Stomach (tissue), 19 donors: ENCODE measurements at places on chromosomes 12 and 14. TPM values are rescaled to one million over a fixed set of nuclear protein-coding genes. Genes with fewer than 3 reads are reported as not detected.

GRCh38 chr12:7667125-7667524 lies 1.4 kb upstream of the APOBEC1 start:
- peak; percentile 21 for DNase-seq

GRCh38 chr14:50421499-50421898 lies 24.8 kb upstream of the CDKL1 start:
- no peak for DNase-seq

DNA sequence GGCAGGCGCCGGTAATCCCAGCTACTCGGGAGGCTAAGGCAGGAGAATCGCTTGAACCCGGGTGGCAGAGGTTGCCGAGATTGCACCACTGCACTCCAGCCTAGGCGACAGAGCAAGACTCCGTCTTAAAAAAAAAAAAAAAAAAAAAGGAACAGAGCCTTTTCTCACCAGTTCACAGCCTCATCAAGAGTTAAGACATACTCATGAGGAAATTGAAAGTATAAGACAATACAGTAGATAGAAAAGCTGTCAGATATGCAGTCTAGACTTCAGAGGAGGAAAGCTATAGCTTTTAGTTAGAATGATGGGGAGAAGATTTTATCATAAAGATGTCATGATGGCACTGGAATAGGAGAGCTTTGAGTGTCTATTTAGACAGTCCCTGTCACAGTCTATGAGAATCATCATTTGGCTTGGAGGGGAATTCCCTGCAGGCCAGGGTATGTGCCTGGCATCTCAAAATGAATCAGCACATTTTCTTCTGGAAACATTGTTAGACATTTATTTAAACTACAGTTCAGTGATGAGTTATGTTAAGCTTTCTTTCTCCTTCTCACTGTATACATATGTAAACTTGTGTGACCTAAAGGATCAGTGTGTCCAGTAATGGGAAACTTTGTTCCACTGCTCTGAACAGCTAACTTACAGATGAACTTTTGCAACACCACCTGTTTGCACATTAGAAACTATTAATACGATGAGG lies 2.9 kb upstream of the RAB35 start:
- DNase-seq: no peak

DNA sequence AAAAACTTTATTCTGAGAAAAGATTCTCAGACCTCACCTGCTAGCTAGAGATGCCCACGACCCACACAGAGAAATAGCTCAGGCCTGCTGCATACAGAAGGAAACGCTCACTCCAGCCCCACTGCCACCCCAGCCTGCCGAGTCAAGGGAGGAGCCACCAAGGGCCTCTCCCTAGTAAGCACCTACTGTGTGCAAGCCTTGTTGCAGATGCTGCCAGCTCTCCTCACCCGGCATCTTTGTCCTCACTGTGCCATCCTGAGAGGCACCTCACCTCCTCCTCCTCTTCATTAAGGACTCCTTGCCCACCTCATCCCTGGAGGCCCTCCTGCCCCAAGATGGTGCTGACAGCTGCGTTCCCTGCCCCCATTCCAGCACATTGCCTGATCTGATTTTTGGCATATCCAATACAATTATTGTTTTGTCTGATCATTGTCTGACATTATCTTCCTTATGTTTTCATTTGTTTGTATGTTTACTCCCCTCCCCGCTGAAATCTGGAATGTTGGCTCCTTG lies 196.9 kb downstream of the SLC15A4 start:
- DNase-seq: no peak

GRCh38 chr14:65731933-65732506 lies 319.5 kb downstream of the FUT8 start:
- DNase-seq: no peak

DNA sequence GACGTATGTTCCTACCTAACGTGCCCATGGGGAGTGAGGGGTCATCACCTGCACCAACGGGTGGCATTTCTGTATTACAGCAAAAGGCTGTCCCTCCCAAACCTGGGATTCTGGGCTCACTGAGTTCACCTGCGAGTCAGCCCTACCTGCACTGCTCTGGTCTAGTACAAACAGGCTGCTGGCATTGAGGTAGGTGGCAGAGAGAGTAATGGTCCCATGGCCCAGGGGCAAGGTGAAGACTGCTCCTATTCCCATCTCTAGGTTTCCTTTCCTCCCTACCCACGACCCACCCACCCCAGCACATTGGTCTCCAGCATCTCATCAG lies 421 bp downstream of the SUOX start:
- no peak for DNase-seq

GRCh38 chr14:102138535-102138934 lies 1.2 kb upstream of the WDR20 start:
- DNase-seq: no peak

DNA sequence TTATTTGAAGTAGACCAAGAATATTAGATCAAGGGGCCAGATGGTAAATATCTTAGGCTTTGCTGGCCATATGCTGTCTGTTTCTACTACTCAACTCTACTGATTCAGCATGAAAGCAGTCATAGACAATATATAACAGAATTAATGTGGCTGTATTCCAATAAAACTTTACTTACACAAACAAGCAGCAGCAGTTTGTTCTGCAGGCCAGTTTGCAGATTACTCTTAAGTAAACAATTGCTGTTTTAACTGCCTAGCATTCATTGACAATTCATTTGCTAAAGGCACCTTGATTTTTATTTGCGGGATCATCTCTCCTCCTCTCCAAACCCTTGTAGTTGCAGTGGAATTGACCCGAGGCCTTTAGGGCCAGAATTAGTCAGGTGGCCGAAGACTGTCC lies 94.1 kb upstream of the GARIN6 start:
- no peak for DNase-seq

GRCh38 chr12:124488520-124488919 lies 78.9 kb downstream of the NCOR2 start:
- DNase-seq: no peak

DNA sequence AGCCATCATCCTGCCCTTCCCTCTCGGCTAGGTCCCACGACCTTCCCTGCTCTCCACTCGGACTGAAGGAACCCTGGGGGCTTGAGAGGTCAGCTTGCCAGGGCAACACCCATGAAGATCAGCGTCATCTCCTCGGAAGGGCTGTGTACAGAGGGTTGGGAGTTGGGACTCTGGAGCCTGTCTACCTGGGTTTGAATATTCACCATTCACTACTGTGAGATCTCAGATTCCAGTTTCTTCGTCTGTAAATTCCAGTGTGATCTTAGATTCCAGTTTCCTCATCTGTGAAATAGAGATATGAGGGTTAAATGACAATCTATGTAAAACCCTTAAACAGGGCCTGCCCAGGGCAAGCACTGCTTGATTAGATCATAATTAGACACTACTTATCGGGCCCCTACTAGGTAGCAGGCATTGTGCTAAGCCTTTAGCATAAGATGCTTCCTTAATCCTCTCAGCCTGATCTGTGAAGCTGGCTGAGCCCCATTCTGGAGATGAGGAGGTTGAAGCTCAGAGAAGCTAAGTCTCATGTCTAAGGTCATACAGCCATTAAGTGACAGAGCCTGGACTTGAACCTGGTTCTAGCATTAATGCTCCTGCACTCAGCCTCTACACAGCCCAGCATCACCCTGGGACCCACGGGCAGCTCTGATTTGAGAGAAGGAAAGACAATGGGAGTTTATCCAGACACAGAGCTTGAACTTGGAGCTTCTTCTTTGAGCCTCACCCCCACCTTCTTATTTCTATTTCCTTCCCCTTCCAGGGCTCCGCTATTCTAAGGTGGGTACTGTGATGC lies 612 bp upstream of the ZDHHC22 start:
- no peak for DNase-seq

DNA sequence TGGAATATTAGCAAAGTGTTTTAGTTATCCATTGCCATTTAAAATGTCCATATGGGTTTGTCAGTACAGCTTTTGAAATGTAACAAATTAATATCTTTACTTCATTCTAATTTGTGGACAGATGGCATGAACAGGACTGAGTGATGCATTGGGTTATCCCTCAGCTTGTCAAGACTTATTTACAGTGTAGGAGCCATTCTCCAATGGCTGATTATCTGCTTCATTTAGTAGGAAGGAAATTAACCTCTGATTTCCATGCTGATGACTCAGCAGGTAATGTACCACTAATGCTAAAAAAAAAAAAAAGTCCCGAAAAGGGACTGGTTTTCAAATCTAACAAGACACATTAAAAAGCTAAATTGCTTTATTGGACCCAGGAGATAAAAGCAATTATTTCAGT lies 1149.0 kb upstream of the USP15 start:
- peak; percentile 17 for DNase-seq

GRCh38 chr12:13368971-13369370 lies 172.4 kb downstream of the EMP1 start:
- DNase-seq: no peak

- DNase-seq: no peak
These were observed 136.8 kb downstream of the TPH2 start for GRCh38 chr12:72075401-72075800.

GRCh38 chr14:58887931-58888330 lies 250.2 kb downstream of the DACT1 start:
- no peak for DNase-seq

- no peak for DNase-seq
These were observed 2.1 kb downstream of the TMEM30B start for GRCh38 chr14:61279082-61279481.

DNA sequence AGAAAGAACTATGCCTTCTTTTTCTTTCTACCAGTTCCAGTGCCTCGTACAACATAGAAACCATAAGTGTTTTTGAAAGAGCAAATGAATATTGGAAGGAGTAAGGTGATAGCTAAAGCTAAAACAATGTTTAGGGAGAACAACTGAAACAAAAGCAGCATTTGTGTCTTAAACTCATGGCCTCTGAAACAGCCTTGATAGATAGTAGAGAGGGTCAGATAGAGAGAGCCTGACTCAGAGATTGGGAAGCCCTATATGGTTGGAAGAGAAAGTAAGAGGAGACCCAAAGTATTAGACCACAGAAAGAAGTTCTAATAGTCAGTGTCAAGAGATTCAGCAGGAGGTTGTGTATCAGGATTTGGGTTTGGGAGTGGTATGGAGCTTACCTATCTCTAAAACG lies 79.6 kb upstream of the IFNG-AS1 start:
- no peak for DNase-seq

DNA sequence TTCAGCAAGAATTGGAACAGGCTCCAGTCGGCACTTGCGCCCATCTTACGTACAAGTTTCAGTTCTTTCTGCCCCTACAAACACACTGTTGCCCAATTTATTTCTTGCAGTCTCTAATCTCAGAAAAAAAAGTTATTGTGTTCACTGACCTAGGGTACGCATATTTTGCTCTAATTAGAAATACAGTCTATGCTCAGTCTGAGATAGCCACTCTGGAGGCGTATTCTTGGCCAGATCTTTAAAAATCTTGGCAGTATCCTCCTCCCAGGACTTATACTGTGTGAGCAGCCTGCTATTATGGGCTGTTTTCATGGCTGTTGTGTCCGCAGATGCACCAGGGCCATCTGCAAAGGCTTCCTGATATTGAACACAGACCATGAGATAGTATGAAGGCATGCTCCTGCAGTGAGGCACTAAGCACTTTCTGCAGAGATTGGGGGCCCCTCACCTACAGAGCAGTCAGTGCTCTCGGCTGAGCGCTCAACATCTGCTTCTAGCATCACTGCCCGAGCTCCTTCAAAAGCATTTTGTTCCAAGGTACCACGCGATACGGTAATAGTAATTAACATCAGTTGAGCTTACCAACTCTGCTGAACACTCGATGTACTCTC lies 57.9 kb downstream of the PPM1H start:
- DNase-seq: peak; percentile 30

DNA sequence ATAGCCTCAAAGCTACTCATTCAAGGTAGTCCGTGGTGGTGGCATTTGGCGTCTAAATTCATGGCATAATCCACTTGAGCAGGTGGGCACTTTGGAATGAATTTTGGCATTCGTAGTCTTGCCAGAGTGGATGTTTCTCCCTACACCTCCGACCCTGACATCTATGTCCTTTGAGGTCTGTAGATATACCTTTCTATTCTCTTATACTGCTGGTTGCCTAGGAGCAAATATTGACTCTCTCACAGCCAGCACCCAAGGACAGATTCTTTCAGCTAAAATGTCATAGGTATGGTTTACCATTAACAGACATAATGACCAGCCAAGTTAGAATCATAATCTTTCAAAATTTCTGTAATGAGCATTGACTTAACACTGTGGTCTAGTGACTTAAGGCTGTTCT lies 47.4 kb upstream of the FLRT2 start:
- peak; percentile 27 for DNase-seq

DNA sequence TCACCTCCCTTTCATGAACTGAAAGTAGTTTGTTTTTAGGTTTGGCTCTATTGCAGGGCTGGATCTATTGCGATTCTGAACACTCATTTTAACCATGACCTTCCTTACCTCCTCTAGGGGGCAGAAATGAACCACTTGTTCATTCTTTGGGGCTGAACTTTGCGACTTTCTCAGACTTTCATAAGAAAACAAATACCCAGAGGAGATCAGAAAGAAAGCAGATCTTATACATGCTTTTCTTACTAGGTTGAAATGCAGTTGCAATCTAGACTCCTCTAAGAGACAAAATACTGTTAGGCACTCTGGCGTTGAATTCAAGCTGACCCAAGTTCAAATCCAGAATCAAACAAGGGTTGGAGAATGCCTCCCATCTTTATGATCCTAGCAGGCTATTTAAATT lies 32.6 kb upstream of the PLEKHG3 start:
- peak; percentile 89 for DNase-seq

- no peak for DNase-seq
These were observed 72.0 kb downstream of the NUMB start for GRCh38 chr14:73386342-73386741.

DNA sequence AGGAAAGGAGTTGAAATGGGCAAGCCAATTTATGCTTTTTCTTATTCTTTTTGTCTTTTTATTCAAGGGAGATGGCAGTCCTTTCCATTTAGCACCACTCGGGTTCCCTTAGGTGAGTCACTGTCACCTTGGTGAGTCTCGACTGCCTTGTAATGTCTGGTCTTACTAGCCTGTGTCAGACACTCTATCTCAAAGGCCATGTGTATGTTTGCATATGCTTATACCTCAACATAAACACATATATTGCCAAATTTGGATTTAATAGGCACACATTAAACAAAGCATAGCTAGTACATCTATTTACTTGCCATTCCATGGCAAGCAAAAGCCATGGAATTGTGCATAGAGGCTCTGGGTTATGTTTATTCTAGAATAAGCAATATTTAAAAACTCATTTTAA lies 624.9 kb upstream of the FOXG1 start:
- no peak for DNase-seq

The FGF6 gene
- total RNA-seq: not detected

The CYP46A1 gene
- total RNA-seq: not detected

The KRT3 gene
- not detected for total RNA-seq

The ASCL1 gene
- total RNA-seq: not detected

The LRRK2 gene
- 2.9 TPM for total RNA-seq

The OTOGL gene
- total RNA-seq: not detected

The AACS gene
- total RNA-seq: 56.5 TPM

The SIX6 gene
- not detected for total RNA-seq

The KCNC2 gene
- not detected for total RNA-seq

The LALBA gene
- total RNA-seq: not detected

The SYCP3 gene
- total RNA-seq: not detected

The CCDC184 gene
- total RNA-seq: 0.89 TPM

The NELL2 gene
- total RNA-seq: 29.6 TPM

The HOXC6 gene
- total RNA-seq: not detected

The HCAR1 gene
- total RNA-seq: 1.2 TPM

The ACYP1 gene
- 27.7 TPM for total RNA-seq

The MYO1H gene
- total RNA-seq: not detected

The CLEC7A gene
- not detected for total RNA-seq

The VWF gene
- 103 TPM for total RNA-seq

The CD163 gene
- total RNA-seq: 109 TPM
